Stimulated activated CD8-positive, alpha-beta memory T cell treated with anti-CD3 and anti-CD28 coated beads, Interleukin-15, amount 100 ng/mL, for 4 hours (primary cell): ENCODE measurements at places on chromosomes 2 and 18.

GRCh38 chr2:132911726-132912724, 242.0 kb upstream of the LYPD1 start:
- DNase-seq = no peak

GRCh38 chr18:72013427-72013850, 530.7 kb downstream of the CBLN2 start:
- no peak for DNase-seq

- DNase-seq = no peak
These were observed 57.7 kb downstream of the MRPL35 start for GRCh38 chr2:86256982-86257381.

DNA sequence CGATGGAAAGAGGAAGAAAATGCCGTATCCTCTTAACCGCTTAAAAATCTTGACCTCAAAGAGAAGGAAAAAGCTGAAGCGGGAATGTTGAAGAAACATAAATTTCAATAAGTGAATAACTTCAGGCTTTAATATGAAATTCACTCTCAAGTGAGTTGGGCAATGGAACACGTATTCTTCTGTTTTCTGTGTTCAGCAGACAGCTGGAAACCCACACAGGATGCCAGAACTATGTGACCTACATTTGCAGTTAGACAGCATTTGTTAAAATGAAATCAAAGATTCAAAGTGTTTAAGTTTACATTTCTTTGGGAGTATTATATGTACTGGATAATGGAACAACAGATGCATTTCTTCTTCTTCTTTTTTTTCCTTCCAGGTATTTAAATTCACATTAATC, 80.5 kb upstream of the SPATS2L start:
- DNase-seq = no peak

DNA sequence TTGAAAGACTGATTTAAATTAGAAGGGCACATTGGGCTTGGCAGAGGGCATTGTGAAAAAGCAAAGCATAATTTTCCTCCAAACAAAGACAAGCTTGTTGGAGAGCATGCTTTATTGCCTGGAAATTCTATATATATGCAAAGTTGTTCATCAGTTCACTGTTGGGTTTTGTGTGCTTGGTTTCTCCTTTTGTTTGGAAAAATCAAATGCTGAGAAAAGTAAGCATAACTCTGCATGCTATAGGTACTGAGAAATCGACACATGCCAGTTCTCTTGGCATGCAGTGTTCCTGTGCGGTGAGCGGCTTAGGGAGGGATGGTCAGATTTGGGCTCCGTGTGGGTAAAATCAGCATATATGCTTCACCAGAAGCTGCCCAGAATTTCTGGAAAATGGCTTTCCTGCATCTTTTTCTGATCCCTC, 161.0 kb downstream of the RAPGEF4 start:
- DNase-seq = no peak

DNA sequence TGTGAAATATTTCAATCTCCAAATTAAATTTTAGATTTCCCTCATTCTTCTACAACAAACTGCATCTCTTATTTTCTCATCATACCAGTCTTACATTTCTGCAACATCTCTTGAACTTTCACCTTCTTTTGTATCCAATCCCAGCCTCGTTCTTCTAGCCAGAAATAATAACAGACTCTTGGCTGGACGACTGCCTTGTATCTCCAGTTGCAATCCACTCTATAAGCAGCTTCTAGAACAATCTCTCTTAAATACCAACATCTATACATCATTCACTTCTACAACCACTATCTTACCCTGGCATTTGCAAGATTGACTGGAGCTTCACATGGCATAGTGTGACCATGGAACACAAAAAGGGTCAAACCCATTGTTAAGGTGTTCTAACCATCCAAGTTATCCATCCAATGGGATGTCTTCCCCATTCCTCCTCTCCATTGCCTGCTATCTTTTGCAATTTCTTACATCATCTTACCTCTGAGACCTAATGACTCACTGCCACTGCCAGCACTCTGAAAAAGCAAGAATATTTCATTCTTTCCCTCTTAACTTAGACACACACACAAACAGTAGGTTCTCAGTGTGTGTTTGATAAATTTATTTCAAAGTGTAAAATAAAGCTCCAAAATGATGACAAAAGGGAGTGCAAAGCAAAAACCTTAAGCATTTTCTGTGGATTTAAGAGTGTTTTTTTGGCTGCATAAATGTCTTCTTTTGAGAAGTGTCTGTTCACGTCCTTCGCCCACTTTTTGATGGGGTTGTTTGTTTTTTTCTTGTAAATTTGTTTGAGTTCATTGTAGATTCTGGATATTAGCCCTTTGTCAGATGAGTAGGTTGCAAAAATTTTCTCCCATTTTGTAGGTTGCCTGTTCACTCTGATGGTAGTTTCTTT, 145.6 kb downstream of the METTL4 start:
- DNase-seq = no peak
